ENCODE measurements at places on chromosomes 6 and 20.

DNA sequence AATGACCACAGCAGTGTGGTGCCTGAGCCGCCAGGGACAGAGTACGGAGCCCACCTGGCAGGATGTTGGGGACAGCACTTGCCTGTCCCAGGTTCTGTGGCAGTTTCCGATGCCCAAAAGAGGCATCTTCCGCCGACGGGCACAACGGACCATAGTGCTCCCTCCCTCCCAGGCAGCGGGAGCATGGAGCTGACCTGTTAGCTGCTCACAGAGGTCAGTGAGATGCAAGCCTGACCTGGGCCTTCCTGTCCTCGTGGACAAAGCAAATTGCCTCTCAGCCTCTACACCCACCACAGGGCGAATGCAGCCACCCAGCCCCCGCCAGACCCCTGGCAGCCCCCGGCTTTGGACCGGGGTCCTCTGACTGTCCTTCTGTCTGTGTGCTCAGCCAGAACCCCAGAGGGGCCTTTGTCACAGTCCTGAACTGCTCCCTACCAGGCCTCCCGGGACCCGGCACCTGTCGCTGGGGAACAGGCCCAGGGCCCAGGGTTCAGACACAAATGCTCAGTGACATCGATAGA is 16.2 kb upstream of the FRMD1 start:
- DNase-seq: no peak

DNA sequence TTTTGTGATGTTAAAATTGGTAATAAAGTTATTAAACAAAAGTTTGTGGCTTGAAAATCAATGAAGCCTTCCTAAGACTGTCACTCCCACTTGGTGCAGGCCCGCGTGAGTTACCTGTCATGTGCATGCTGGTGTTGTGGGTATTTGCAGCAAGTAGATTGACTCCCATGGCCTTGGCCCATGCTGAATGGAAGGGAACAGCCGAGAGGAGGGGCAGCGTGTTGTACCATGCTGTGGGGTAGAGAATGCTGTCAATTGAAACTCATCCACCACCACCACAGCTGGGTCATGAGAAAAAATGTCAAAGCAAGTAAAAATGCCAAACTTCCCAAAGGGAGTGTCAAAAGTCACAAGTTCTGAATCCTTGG is 12.7 kb upstream of the VNN1 start:
- DNase-seq: no peak

DNA sequence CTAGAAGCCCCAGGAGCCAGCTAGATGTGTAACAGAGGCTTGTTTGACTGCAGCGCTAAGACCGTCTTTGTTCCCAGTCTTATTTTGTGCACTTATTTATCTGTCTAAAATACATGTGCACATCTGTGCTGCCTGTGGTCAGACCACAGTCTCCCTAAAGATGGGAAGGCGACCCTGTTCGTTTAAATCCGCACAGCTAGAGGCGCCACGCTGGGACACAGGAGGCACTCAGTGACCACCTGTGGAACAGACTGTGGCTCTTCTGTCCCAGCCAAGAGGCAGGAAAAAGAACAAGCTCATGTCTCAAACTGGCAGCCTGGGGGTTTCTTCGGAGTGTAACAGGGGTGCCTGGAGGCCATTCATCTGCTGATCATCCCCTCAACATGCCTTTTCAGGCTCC is 66.8 kb downstream of the CPNE5 start:
- DNase-seq: no peak

GRCh38 chr6:56386717-56387116 is 139.3 kb upstream of the COL21A1 start:
- no peak for DNase-seq

GRCh38 chr20:5056801-5057599 is 55.7 kb upstream of the SLC23A2 start:
- DNase-seq: peak; percentile 38

DNA sequence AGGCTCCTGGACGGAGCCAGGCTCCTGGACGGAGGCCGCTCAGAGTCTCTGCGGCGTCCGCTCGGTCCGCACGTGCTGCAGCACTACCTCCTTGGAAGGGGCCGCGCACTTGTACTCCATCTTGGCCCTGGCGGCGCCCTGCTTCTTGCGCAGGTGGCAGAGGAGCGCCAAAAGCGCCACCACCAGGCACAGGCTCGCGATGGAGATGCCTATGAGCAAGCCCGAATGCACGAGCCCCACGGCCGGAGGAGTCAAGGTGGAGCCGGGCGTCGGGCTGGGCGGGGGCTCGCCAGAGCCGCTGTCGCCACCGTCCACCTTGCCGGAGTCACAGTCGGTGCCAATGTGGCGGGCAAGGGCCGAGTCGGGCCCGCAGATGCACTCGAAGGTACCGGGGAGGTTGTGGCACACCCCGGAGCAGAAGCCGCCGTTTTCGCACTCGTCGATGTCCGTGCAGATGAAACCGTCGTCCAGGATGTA is 1.7 kb downstream of the THBD start:
- no peak for DNase-seq

- no peak for DNase-seq
Measured at GRCh38 chr6:109695468-109695867, 4.4 kb downstream of the FIG4 start.

GRCh38 chr6:41731561-41732086 is 3.8 kb downstream of the TFEB start:
- no peak for DNase-seq

GRCh38 chr6:50829898-50830444 is 11.3 kb downstream of the TFAP2B start:
- DNase-seq: no peak

DNA sequence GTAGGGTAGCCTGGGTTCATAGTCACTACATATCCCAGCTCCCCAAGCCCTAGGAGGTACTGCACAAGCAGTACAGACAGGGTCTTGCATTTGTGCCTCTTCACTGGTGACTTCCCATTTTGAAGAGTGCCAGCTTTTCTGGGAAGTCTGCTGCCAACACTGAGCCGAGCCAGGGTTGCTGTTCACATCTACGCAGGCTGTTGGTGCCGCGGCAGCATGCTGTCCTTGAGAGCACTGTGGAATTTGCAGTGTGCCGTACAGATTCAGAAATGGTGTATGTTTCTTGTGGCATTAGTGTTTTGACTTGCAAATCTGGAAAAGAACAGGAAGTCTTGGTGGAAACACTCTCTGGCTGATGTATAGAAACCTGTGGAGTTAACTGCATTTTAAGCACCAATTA is 67.5 kb downstream of the JARID2 start:
- DNase-seq: no peak

DNA sequence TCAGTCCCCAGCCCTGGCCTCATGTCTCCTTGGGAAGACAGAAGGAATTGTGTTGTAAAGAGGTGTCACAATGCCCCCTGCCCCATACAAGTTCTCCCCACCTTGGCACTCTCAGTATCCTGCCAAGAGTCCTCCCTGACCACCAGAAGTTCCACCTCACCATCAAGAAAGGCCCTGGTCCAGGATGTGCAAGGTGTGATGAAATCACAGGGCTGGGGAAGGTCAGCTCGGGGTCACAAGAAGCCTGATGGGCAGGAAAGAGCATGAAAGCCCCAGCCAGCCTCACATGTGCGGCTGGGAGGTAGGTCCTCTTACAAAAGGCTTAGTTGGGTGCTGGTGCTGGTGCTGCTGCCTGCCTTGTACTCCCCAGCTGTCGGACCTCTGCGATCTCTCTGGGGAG is 12.9 kb upstream of the C6orf132 start:
- DNase-seq: no peak

DNA sequence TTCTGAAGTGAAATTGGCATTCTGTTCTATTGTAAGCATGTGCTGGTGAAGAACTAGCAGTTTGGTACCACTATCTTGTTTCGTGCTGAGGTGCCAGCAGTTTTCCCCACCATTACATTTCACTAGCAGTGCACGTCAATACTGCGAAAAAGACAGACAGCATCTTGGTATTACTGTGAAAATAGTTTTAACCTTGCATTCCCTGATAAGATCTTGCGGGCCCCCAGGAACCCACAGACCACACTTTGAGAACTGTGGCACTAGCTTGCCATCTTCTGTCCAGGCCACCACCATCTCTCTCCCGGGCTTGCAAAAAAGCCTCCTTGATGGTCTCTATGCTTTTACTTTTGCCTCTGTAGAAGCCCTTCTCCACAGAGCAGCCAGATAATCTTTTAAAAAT is 185.7 kb downstream of the BACH2 start:
- no peak for DNase-seq

DNA sequence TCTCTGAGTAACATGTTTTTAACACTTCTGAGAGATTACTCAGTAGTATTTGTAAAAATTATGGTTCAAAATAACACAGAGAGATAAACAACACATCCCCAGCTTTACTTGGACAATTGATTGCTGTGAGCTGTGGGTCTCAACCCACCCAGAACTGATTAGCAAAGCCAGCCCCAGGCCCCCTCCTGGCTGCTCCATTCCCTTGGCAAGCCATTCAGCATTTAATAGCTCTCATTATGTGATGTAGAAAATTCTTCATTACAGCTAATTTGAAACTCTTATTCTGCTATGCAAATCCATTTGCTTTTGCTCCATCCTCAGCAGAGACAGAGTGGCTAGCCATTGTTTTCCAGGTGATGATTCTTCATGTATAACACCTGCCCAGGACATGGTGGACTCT is 16.6 kb upstream of the SIRT5 start:
- no peak for DNase-seq

DNA sequence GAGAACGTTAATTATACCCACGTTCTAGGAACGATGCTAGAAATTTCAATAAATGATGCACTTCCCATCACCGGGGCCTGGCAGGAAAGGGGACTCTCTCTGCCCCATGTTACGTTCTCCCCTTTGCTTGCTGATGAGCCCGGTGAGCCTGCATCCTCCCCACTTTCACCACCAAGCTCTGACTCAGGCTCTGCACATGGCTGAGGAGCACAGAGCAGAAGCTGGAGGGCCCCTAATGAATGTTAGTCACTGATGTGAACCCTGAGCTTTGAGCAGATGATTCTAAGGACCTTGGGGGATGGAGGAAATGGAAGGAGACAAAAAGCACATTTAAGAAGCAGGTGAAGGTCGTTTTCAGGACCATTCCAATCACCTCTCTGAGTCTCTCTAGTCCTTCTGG is 468.2 kb upstream of the ARID1B start:
- no peak for DNase-seq

- no peak for DNase-seq
Measured at GRCh38 chr20:37903317-37904007, 535 bp downstream of the VSTM2L start.

DNA sequence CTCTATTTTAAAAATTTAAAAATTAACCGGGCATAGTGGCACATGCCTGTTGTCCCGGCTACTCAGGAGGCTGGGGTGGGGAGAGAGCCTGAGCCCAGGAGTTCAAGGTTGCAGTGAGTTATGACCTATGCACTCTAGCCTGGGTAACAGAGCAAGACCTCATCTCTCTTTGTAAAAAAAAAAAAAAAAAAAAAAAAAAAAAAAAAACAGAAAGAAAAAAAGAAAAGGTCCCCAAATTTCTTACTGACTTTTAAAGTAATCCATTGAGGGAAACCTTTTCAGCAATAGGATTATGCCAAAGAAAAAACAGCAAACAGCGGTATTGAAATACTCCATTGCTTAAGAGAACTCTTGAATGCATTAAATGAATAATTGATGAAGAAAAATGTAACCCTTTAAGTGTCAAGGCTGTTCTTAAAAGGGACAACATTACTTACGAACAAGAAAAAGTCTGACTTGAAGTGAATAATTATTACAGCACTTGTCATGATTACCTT is 6.0 kb upstream of the DNAAF9 start:
- no peak for DNase-seq

- no peak for DNase-seq
Measured at GRCh38 chr6:134816780-134817179, 133.1 kb downstream of the ALDH8A1 start.

- DNase-seq: no peak
Measured at GRCh38 chr6:27700337-27700736, 211.9 kb downstream of the OR2B2 start.

DNA sequence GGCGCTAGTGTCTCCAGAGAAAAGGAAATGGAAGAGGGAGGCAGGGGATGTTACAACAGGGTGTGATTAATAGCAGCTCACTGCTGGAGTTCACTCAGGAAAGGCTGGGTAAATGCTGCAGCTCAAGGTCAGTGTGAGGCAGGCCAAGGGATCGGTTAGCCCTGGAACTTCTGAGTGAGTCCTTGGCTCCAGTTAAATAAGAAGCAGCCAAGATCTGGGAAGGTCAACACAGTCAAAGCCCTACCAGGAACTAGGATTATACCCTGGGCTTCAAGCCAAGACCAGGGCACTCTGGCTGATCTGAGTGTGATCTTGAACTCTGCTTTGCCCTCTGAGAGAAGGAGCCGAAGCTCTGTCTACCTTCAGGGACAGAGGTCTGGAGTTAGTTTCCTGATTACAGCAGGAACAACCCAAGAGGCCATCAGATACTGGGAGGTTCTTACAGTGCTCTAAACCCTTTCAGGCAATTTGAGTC is 44.3 kb downstream of the TPD52L1 start:
- peak; percentile 6 for DNase-seq

GRCh38 chr6:12311106-12311505 is 20.9 kb downstream of the EDN1 start:
- no peak for DNase-seq

GRCh38 chr20:46572153-46572552 is 21.7 kb upstream of the OCSTAMP start:
- no peak for DNase-seq

DNA sequence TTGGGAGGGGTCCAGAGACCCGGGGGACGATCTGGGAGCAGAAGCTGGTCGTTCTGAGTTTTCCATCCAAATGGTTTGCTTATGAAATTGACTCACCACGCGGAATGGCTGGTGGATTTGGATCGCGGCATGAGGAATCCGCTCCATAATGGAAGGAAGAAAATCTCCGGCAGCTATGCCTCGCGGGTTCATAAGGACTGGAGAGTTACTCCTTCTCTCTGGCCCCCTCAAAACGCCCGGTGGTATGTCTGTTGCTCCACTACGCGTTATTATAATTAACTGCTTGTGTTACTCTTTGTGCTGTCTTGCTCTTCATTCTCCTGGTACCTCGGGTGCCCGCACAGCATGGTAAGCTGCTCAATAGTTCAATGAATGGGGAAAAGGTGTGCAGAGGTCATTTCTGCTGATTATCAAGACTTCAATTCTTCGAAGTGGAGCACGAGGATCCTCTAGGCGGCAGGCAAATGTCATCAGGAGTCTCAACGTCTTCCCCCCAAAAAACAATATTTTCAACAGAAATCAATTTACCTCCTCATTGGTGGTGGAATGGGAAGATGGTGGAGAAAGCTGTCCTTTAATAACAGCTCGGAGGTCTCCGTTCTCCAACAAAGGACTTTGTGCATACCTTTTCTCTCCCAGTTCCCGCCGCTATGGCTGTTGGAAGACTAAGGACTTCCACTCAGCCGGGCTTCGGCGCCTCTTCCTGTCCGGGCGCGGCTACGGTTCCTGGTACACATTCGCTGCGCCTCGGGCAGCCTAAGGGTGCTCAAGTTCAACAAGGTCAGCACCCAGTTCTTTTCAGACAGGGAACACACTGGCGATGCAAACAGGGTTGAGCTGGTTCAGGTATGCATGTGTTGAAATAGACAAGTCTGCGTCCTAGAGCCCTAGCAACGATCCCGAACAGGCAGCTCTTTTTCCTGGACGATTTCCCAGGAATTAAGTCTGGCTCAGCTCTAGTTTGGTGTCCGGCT is 9.2 kb upstream of the PRSS16 start:
- DNase-seq: no peak

DNA sequence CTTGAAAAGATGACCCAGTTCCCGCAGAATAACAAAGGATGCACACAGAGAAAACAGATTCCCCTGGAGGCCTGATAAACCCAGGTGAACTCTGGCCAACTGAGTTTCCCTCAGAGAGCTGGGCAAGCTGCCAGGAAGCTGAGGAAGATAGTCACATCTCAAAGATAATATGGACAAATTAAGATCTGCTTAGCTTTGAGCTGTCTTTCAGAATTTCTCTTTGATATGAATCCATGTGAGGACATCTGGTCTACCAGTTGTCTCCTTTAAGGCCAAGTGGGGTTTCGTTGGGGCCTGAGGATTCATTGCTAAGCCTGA is 59.5 kb downstream of the ID4 start:
- DNase-seq: no peak
